ENCODE measurements at places on chromosomes 11 and 22.
A peak's percentile ranks its signal among the peaks of the same experiment; 100 is the strongest.

- DNase-seq, result no peak
Measured at GRCh38 chr11:129968591-129969419, 33.8 kb downstream of the PRDM10 start.

DNA sequence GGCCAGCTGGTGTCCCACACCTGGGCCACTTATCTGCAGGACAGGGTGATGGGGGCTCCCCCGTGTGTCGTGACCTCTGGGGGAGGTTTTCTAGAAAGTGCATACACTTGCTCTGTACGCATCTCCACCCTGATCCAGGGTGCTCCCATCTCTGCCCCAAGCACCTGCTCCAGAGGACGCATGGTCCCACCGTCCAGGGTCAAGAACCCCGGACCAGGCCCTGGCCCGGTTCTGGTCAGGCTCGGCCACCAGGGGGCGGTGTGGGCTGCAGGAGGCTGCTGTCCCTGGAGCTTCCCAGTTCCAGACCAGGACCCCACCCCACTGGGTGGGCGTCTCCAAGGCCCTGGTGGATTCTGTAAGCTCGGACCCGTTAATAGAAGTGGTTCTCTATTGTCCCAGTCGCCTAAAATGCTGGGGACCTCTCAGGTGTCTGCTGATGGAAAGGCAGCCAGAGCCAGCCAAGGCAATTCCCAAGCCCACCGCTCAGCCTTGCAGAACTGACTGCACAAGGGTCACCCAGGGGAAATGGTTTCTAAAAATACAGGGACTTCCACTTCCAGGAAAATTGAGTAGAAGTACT lies 34.7 kb upstream of the SEPTIN5 start:
- peak; percentile 10 for DNase-seq

- DNase-seq, result no peak
Measured at GRCh38 chr11:7348432-7349304, 97.0 kb downstream of the SYT9 start.

DNA sequence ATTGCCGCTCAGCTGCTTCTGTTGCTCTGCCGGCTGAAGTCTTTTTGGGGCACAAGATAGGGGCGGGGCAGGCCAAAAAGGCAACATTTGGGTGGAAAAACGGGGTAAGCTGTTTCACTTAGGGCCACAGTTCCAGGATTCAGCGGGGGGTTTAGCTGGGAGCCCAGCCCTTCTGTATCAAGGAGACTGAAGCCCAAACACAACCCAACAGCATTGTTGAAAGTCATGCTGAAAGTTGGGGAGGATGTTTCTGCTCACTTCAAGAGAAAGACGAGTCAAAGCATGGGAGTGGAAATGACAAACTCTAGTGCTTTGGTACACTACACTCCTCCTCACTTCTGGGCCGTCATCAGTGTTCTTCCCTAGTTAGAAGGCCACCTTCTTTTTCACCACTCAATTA lies 56.1 kb upstream of the GNAZ start:
- DNase-seq, result no peak

DNA sequence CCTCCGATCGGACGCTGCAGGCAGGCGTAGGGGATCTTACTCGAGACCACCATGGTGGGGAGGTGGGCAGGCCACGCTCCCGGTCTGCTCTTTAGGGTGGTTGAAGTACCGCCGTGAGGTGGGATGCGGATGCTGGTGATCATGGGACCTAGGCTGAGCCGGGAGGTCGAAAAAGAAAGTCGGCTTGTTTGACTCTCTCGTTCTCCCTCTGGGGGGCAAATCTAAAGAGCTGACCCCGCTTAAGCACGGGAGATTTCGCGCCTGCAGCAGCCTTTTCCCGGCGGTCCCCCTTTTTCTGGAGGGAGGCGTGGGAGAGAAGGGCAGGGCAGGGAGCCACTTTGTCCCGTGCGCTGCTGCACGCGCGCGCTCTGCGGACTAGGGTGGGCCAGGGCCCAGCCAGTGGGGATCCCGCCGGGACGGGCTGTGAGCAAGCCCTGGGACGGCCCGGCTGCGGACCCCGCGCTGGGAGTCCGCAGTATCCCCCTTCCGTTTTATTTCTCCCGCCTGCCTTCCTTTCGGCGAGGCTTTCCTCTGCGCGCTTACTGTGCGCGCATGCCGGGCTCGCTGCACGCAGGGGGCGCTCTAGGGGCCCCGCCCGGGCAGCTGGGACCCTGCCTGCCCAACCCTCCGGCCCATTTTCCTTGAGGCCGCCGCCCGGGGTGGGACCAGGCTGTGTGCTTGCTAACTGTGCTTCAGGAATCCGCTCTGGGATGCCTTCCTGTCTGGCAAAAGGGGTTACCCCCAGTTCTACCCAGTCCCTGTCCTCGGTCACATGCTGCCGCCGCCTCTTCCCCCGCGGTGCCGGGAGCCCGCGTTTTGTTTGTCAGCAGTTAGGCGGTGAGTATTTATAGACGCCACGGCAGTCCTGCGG lies 81.0 kb downstream of the PRR5L start:
- peak; percentile 73 for DNase-seq

DNA sequence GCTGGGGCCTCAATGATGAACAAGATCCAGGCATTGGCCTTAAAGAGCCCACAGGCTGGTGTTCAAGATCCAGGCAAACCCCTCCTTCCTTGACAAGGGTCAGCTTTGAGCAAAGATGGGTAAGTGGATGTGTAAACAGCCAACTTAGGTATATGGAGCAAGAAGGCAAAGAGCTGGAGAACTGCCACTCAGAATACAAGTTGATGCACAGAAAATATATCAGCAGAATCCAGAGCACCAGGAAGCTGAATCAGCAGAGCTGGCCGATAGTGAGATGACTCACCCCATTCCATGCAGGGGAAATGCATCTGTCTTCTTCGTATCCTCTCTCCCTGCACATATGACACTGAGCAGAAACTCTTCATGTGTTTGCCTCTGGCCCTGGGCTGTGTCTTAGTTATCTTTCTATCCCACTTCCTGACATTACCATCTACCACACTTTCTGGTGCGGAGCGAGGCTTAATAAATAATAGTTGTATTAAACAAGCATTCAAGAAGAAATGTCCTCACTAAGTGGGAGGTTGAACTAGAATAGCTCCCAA lies 57.8 kb downstream of the ENDOD1 start:
- no peak for DNase-seq

GRCh38 chr11:131033151-131033651 lies 116.9 kb upstream of the SNX19 start:
- DNase-seq, result no peak

DNA sequence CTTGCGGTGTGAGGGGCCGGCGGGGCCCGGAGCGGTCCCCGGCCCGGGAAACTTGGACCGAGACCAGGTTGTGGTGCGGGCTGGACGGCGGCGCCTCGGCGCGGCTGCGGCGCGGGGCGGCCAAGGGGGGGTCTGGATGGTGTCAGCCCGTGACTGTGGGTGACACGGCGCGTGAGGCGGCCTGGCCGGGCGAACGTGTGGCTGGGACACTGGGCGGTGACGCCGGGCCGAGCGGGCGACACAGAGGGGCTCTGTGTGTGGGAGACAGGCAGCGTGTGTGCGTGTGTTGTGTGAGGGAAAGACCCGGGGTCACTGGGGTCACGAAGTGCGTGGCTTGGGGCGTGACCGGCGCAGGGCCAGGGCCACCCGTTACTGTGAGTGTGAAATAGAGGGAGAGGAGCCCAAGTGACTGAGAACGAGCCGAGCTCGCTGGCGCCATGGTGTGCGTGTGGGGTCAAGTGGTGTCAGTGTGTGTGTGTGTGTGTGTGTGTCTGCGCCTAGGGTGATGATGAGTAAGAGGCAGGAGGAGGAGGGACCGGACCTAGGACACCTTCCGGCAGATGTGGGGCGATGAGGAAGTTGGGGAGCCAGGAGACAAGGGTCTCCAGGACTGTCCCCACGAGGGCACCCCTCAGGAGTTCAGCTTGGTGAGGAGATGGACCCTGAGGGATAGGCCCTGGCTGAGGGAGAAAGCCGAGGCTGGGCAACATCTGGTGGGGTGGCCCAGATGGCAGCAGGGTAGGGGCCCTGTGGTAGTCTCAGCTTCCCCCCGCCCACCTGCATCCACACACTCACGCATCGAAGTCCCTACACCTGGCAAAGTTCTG lies 817 bp downstream of the RELT start:
- DNase-seq, result peak; percentile 84

DNA sequence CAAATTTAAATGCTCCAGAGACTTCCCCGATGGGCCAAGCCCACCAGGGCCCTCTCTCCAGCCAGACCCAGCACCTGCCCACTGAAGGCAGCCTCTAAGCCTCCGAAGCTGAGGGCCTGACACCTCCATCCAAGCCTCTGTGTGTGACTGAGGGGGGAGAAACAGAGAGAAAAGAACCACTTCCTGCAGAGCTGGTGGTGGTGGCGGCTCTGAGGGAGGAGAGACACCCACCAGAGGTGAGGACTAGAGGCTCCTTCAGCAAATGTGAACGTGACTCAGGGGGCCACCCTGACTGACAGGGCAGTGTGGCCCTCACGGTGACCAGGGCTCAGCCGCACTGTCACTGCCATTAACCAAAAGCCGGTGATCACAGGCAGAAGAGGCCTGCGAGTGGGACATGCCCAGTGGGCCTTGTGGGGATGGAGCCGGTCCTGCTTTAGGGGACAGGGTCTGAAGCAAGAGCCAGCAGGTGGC lies 31.0 kb upstream of the CD5 start:
- peak; percentile 61 for DNase-seq

GRCh38 chr11:2662430-2663299 lies 37.1 kb downstream of the KCNQ1OT1 start:
- no peak for DNase-seq

GRCh38 chr11:106420048-106420665 lies 342.7 kb downstream of the AASDHPPT start:
- no peak for DNase-seq

DNA sequence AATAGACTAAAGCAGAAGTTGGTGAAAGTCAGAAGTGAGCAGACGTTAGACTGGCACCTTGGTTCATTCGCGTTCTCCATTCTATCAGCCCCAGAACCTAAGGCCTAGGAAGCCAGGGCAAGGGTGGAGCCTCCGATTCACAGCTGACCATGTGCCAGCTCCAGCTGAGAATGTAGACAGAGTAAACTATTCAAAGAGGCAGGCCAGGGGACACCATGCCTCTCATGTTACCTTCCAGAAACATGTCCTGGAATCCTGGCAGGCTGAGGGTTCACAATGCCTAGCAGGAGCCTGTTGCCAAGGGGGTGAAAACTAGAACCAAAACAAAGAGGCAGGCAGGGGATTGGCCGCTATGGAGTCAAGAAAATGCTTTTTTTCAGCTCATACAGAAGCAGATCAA lies 224.4 kb upstream of the POU2AF2 start:
- DNase-seq, result no peak

DNA sequence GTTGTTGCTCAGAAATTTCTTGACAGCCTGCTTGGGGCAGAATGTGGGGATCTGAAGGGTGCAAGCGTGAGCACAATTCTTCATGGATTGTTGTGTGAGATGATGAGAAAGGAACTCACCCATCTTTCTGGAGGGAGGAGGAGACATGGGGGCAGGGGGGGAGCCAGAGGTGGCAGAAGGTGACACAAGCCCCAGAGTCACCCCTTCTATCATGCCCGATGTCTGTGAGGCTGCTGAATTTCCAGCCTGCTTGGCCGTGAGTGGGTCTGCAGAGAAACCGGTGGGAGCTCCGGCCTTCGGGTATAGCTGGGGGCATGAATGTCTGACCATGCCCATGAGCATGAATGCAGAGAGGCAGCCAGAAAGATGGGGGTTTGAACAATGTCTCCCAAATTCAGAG lies 870.7 kb downstream of the TBC1D22A start:
- DNase-seq, result no peak

DNA sequence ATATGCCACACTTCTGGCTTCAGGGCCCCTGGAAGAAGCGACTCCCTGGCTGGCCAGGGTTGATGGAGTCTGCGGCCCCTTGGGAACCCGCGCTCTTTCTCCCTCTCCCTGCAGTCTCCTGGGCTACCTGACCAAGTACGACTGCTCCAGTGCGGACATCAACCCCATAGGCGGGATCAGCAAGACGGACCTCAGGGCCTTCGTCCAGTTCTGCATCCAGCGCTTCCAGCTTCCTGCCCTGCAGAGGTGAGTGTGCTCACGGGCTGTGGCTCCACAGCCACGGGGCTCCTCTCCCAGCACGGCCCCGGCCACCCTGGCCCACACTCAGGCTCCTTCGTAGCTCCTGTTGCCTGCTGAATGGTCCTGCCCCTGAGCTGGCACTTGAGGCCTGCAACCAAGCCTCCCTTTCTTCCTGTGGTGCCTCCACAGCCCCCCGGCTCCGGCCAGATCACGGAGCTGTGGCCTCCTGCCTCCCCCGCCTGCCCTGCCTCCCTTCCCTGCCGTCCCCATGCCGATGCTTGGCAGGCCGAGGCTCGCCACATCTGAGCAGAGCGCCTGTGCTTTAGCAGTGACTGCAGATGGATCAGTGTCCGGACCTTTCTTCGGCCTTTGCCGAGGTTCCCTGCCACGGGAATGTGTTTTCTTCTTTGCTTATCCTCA lies 36.2 kb upstream of the KRTAP5-7 start:
- DNase-seq, result no peak

DNA sequence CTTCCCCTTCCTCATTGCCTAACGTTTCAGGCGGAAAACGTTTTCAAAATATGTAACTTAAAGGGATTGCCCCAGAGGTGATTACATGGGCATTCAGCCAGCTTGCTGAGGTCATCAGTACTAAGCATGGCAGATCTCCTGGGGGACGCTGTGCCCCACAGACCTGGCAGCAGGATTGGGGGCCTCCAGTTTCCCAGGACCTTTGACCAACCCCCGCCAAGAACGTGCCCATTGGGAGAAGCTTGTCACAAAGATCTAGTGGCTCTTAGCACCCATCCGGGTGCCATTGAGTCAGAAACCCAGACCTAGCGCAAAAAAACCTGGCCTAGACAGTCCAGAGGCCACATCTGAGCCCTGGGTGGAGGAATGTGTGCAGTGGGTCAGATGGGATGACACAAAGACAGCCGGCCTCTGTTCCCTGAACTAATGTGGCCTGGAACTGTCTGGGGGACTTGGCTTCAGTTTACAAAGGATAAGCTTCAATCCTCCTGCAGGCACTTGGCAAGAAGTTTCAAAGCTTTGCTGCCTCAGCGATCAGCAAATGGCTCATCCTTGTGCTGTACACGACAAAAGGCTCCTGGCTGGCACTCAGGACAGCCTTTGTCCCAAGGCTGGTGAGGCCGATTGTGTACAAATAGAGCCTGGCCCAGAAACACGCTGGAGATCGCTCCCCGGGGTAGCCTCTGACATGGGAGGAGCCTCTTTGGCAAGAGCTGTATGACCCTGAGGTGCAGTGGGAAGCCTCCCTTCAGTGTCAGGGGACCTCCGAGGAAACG lies 9.5 kb downstream of the C1QTNF6 start:
- no peak for DNase-seq

- DNase-seq, result no peak
Measured at GRCh38 chr22:22955276-22955798, 67.7 kb downstream of the IGLL5 start.

Data from CD4-positive, alpha-beta memory T cell (primary cell).